Endothelial cell of umbilical vein (primary cell): ENCODE measurements at places on chromosomes 16 and 17. TPM values are rescaled to one million over a fixed set of nuclear protein-coding genes. Genes with fewer than 3 reads are reported as not detected.

CES5A gene
- total RNA-seq, result not detected in 2 replicates

TAT gene
- total RNA-seq, result not detected in 2 replicates

CLEC19A gene
- not detected in 2 replicates for total RNA-seq

CORO6 gene
- total RNA-seq, result 7.8 and 10.7 TPM in 2 replicates

APOBR gene
- not detected in 2 replicates for total RNA-seq
